HFF-Myc (cell line): ENCODE measurements at places on chromosomes 3 and 15.
A peak's percentile ranks its signal among the peaks of the same experiment; 100 is the strongest.

DNA sequence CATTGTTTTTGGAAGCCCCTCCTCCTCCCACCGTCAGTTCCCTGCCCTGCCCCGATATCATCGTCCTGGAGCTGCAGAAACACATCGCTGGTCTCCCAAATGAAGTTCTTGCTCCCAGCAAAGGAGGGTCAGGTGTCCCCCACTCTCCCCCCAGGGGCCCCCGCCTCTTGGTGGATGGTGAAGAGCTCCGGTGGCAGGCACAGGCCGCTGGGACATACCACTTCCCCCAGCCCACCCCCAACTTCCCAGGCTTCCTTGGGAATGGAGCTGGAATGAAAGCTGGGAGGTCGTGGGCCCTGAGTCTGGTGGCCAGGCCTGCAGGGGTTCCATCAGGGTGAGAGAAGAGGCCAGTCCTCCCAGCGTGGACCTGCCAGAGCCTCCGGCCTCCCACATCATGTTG lies 137.7 kb downstream of the CHSY1 start:
- DNase-seq: no peak

DNA sequence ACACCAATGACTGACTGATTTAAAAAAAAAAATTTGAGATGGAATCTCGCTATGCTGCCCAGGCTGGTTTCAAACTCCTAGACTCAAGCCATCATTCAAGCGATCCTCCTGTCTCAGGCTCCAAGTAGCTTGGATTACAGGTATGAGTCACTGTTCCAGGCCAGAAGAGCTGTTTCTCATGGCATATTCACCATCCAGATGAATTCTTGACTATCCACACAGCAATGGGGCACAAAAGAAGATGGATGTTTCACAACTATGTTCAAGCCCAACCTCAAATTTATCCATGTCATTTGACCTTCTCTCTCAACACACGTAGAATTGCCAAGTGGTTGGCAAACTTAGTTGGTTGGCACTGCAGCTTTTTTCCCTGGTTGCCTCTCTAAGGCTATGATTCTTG lies 40.6 kb downstream of the PRICKLE2 start:
- DNase-seq: no peak

GRCh38 chr3:85605066-85605465 lies 646.3 kb downstream of the CADM2 start:
- DNase-seq: no peak

- DNase-seq: no peak
Observed at GRCh38 chr3:80733522-80734176, 965.9 kb upstream of the ROBO1 start.

- no peak for DNase-seq
Observed at GRCh38 chr3:161187046-161187445, 34.1 kb upstream of the NMD3 start.

- no peak for DNase-seq
Observed at GRCh38 chr3:71035886-71036285, 547.6 kb downstream of the FOXP1 start.

- no peak for DNase-seq
Observed at GRCh38 chr3:119817583-119818363, 35.9 kb downstream of the NR1I2 start.

DNA sequence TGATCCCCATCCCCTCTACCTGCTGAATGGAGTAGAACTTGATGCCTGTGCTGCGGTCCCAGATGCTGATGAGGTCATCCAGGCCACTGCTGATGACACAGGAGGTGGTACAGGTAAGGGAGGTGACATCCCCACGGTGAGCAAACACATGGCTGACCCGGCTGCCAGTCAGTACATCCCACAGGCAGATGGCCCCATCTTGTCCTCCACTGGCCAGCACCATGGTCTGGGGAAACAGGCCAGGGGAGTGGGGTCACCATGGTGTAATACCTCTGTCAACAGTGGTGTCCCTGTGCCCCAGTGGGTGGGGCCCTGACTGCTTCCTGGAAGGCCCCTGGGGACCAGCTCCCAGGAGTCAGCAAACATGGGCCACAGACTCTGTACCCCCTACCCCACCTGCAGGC lies 33.3 kb downstream of the PTPN23 start:
- DNase-seq: no peak

DNA sequence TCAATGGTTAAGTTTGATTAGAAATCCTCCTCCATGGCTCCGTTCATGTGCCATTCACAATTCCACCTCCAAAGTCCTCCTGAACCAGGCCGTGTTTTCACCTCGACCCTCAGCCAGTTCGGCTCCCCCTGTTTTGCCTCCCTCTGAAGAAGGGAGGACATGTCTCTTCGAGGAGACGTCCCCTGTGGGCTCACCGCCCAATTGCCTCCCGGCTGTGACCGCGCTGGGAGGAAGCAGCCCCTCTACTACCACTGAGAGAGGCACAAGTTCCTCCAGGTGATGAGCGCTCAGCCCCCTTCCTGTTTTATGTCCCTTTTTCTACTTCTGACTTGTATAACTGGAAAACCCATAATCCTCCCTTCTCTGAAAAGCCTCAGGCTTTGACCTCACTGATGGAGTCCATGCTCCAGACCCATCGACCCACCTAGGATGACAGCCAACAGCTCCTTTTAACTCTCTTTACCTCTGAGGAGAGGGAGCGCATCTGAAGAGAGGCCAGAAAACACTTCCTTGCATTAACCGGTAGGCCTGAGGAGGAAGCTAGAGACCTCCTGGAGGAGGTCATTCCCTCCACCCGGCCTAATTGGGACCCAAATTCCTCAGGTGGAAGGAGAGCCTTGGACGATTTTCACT lies 4.7 kb downstream of the DET1 start:
- DNase-seq: no peak

DNA sequence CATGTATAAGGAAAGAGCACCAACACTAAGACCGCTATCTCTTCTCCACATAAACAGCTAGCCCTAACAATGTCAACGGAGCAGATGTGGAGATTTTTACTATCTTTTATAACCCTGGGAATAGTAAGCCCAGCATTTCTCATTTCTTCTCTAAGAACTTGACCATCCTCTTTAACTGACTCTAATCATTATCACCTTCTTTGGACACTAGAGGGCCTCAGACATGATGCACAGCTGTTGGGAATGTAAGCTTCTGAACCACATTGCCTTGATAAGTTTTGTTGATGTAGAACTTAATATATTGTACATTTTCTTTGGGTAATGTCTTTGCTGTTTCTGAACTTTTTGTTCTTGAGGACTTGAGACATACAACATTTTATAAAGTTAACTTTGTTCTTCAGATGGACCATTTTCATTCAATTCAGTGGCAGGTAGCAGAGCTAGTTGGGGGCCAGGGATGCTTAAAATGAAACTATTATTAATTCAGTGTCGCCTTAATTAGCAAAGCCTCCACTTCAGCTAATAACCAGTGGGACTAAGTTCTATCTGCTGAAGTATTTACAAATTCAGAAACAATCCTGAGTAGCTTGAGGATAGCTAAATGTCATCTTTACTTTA lies 9.6 kb upstream of the TAGLN3 start:
- peak; percentile 47 for DNase-seq

- no peak for DNase-seq
Observed at GRCh38 chr15:59259137-59259943, 52.7 kb downstream of the LDHAL6B start.

DNA sequence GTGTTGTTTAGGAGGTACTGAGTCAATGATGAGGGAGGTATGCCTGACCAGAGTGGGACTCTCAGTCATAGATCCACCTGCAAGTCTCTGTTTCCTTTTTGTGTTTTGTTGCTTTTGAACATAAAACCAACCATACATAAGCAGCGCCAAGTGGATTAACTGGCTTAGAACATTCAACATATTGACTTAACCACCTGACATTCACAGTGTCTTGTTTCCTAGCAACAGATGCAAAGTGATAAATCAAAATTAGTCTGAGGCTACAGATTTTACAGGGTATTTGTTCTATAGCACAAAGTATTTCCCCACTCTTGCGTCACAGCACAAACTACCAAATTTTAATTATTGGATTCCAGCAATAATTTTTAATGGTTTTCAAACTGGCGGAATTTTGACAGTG lies 283.8 kb downstream of the BBX start:
- DNase-seq: no peak

DNA sequence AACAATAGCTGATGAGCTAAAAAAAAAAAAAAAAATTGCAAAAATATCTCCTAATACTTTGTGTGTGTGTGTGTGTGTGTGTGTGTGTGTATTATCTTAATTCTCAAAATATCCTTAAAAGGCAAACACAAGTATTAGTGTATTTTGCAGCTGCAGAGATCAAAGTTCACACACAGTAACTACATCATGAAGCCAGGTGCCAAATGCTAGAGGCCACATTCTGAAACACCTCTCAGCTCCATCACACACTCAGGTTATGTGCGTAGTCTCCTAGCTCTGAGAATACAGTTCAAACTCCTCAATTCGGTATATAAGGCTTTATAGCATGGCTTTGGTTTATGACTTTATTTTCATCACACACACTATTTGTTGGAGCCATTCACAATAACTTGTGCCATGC lies 33.5 kb upstream of the PPARG start:
- no peak for DNase-seq

- no peak for DNase-seq
Observed at GRCh38 chr15:33310481-33311311, at the start of gene RYR3. RYR3 (plus strand) TSS chr15:33310967; CDS start chr15:33311046, 79 bp downstream.

GRCh38 chr3:184734903-184735701 lies 23.2 kb upstream of the MAGEF1 start:
- DNase-seq: no peak

GRCh38 chr3:74465715-74466410 lies 148.6 kb downstream of the CNTN3 start:
- DNase-seq: no peak

GRCh38 chr3:150703299-150703755 lies 393 bp downstream of the ERICH6 start:
- no peak for DNase-seq

- DNase-seq: no peak
Observed at GRCh38 chr15:82890995-82891390, 61.5 kb downstream of the HOMER2 start.

DNA sequence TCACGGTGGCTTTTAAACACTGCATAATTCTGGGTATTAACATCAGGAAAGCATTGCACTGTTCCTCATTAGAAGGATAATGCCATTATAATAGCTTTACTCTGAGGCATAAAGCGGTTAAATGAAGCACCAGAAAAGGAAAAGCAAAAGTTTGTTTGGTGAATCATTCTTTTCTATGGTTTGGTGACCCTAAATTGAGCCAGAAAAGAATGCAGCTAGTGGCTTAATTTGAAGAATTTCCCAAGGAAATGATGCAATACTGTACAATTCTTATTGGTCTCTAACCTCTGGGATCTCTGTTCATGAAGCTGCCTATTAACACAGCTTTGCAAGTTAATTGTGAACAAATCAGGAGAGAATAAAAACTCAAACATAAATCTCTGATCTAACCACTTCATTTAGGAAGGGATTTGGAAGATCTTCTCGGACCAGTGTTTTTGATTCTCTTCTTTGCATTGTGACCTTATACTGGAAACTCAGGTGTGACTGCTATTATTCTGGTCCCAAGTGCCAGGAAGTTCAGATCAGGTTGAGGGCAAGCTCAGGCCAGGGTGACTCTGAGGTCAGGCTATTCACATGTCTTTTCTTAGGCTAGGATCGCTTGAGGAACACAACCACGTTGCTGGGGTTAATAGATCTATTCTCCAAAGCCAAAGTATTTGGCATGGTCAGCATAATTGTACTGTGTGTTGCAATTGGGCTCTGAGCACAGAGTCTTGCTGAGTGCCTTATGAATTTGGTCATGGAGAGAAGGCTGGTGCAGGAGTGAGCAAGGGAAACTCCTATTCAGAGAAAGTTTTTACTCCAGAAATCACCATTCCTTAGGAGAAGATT lies 11.3 kb upstream of the DLG1 start:
- DNase-seq: no peak

DNA sequence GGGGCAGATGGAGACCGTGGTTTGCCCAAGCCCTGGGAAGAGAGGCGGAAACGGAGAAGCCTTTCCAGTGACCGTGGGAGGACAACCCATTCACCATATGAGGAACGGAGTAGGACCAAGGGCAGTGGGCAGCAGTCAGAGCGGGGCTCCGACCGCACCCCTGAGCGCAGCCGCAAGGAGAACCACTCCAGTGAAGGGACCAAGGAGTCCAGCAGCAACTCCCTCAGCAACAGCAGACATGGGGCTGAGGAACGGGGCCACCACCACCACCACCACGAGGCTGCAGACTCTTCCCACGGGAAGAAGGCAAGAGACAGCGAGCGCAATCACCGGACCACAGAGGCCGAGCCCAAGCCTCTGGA lies 2.0 kb downstream of the RBM15B start:
- no peak for DNase-seq

DNA sequence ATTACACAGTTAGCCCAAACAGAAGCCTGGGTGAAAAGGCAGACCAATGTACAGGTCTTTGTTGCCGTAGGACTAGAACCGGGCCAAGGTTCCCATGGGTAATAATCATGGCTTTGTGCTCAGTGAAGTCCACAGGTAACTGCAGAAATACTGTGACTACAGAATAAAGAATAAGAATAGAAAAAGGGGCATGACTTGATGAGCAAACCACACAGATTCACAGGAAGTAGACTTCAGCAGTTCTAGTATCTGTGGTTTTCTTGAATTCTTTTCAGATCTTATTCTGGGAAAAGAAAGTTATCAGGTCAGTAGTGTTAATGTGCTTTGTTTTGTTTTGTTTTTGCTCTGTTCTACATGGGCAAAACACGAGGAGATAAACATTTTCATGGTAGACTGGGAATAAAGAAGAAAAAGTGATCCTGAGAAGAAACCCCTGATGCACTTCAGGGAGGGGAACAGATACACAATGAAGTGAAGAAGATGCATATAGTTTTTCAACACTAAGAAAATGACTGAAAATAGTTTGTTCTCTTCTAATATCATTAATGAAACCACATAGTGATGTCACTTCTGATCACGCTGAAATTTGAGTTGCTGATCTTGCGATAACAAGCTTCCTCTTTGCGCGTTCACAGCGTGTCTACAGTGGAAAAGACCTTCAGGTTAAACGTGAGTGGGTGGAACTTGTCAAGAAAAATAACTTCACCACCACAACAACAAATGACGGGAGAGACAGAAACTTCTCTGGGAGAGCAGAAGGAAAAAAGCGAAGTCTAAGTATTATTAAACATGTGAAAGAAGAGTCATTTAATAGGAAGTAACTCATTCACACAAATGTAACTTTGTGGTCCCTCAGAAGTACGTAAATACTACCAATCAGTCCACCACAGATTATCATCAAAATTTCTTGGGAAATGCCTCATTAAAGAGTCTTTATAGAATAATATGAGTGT lies 315.8 kb upstream of the SATB1 start:
- no peak for DNase-seq

- DNase-seq: no peak
Observed at GRCh38 chr3:86800116-86800515, 190.8 kb downstream of the VGLL3 start.
